ENCODE measurements at places on chromosomes 5 and 9. TPM values are rescaled to one million over a fixed set of nuclear protein-coding genes. Genes with fewer than 3 reads are reported as not detected.

GRCh38 chr5:141478321-141478945 lies 2.7 kb downstream of the PCDHGC3 start:
- peaks cover 8% of the 10 kb centered on the region for H3K4me1 ChIP-seq
- H3K4me3 ChIP-seq: no peak overlapping the region
- H3K27me3 ChIP-seq: no peaks in the 10 kb centered on the region
- H3K27ac ChIP-seq: no peak overlapping the region
- no peak for DNase-seq

TLE1 gene
- total RNA-seq: 31.9 TPM

GRCh38 chr5:1479581-1480188 lies 34.4 kb upstream of the SLC6A3 start:
- H3K4me1 ChIP-seq: no peaks in the 10 kb centered on the region
- no peaks in the 10 kb centered on the region for H3K36me3 ChIP-seq
- peak overlapping the region; percentile 57 for H3K27ac ChIP-seq
- peak; percentile 64 for DNase-seq
- H3K4me3 ChIP-seq: no peak overlapping the region
- no peaks in the 10 kb centered on the region for H3K27me3 ChIP-seq

DNA sequence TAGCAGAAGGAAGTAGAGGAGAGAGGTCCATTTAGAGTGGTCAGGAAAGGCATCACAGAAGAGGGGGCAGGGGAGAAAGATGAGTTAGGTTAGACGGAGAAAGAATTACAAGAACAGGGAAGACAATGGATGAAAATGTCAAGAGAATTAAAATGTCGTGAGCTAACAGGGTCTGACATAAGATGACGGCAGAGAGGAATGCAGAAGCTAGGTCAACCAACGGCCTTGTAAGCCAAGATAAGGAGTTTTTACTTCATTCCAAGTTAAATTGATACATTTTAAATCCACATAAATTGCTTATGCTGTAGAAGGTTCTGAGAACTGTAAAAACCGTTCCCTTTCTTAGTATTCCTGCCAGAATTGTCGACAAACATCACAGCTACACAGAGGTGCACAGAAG lies 896.9 kb upstream of the DMAC1 start:
- no peak for DNase-seq
- no peaks in the 10 kb centered on the region for H3K4me1 ChIP-seq
- H3K27ac ChIP-seq: no peak overlapping the region
- no peaks in the 10 kb centered on the region for H3K27me3 ChIP-seq
- H3K36me3 ChIP-seq: no peaks in the 10 kb centered on the region

PCDHB4 gene
- total RNA-seq: 0.18 TPM

GRCh38 chr5:55899344-55899743 lies 48.2 kb downstream of the IL31RA start:
- no peaks in the 10 kb centered on the region for H3K27me3 ChIP-seq
- no peak overlapping the region for H3K4me3 ChIP-seq
- no peaks in the 10 kb centered on the region for H3K4me1 ChIP-seq

Data from right lobe of liver (tissue), 6 donors.